ENCODE measurements at places on chromosomes 3 and 15.

DNA sequence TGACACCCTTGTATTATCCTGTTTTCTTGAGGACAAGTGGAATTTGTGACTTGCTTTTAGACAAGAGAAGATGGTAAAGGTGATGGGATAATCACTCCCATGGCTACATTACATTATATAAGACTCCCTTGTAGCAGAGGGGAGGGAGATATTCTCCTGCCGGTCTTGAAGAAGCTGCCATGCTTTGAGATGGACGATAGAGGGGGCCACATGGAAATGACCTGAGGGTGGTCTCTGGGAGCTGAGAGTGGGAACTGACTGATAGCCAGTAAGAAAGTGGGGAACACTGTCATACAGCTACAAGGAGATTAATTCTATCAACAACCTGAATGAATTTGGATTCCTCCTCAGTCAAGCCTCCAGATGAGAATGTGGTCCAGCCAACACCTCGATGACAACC is 540.1 kb downstream of the NTRK3 start:
- DNase-seq = no peak

DNA sequence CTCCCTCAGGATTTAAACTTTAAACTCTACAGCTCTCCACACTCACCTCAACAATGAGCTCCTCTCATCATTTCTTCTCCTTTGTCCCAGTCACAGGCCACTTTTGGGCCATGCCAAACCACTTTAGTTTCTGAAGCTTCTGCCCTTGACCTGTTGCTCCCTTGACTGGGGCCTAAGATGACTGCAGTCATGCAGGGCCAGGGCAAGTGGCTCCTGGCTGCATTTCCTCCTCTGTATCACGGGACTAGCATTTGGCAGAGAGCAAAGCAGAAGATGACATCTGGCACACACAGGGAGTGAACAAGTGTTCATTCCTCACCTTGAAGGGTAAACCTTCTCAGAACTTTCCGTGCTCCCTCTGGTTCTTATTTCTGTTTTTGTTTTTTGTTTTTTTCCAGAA is 136.9 kb downstream of the PDE8A start:
- DNase-seq = no peak

DNA sequence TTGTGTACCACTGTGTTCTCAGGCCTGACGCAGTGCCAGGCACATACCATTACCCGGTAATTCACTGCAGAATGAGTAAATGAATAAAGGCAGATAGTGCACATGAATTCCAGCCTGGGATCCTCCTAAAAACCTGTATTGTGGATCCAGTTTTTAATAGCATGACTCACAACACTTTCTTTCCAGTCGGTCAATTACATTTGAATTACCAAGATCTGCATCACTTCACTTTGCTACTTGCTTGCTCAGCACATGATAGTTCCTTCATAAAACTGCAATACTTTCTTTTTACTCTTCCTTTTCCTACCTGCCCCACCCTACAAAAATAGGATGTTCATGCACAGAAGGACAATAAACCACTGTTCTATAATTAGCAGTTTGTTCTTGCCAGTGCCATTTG is 553.8 kb downstream of the MAGI1 start:
- no peak for DNase-seq

- no peak for DNase-seq
These were observed 2.5 kb downstream of the ARL6IP5 start for GRCh38 chr3:69087030-69087791.

DNA sequence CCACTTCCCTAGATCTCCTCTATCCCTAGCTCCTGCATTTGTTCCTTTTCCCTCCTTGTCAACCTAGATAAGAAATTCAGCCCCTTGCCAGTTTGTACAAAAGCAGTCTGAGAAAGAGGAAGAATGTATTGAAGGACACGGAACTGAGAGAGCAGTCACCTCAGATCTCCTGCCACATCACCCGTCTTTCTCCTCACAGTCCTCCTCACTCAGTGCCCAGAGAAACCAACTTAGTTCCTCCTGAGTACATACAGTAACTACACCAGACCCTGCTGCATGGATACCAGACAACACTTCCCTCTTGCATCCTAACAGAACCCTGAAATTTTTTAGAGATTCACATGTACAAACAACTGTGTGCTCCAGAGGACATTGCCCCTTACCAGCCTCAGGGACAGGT is 563.6 kb upstream of the ADAMTS9 start:
- no peak for DNase-seq

- DNase-seq = no peak
These were observed 133.4 kb downstream of the TPRA1 start for GRCh38 chr3:127457094-127457475.

DNA sequence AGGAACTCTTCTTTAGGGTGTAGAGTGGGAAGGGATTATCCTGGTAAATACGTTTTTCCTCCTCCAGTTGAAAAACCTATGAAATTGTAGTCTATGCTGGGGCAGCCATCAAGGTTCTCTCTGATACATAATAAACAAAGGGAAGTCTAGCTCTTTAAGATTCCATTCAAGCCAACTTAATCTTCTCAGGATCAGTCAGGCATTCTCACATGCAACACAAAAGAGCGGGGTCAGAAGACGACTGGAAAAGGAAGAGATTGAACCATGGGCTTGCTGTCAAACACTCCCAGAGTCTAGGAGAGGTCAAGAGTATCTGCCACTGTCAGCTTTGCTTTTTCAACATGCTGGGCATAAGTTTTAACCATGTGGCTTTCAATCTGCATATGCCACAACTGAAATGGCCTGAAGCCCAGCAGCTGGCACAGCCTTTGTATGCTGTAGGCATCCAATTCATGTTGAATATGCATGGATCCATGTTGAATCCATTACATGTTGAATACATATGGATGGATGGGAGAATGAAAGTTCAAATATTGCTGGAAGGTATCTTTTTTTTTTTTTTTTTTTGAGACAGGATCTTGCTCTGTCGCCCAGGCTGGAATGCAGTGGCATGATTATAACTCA is 8.5 kb downstream of the TRAT1 start:
- no peak for DNase-seq

- no peak for DNase-seq
These were observed 1288.4 kb upstream of the CADM2 start for GRCh38 chr3:83670416-83670815.

GRCh38 chr3:16885593-16886302 is 993 bp downstream of the PLCL2 start:
- no peak for DNase-seq

- no peak for DNase-seq
These were observed 185.6 kb downstream of the RBMS3 start for GRCh38 chr3:29466442-29466841.

DNA sequence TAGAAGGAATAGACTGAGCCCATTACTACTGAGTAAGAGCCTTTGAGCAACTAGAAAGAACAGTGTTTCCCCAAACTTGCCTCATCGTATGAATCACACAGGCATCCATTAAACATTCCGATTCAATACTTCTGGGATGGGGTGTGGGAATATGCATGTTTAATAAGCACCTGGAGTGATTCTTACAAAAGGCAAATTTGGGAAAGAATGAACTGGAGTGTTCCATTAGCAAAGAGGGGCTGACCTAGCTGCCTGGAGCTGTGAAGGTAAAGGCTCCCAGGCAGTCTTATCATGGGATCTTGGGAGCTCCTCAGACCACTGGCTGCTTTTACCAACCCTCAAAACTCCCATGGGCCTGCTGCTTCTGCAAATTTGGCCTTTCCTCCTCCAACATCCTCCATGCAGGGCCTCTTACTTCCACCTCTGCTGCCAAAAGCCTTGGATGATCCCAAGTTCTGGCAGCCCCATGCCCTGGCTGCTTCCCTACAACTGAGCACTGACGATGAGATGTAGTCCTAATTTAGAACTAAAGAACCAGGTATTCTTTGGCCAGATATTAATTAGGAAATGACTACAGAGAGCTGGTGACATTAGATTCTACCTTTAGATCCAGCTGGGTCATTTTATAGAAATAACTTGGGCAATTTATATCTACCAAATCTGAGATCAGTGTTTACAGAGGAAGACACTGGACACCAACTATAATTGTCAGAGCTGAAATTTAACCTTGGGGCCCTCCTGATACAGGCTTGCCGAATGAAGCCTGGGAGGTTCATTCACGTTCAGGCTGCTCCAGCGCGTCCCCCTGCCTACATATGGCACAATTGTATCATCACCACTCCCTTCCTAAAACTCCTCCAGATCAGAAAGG is 11.2 kb upstream of the HOMER2 start:
- no peak for DNase-seq

GRCh38 chr15:31332020-31332680 is 5.5 kb downstream of the KLF13 start:
- no peak for DNase-seq

- DNase-seq = no peak
These were observed 801.7 kb downstream of the NTRK3 start for GRCh38 chr15:87454860-87455259.

DNA sequence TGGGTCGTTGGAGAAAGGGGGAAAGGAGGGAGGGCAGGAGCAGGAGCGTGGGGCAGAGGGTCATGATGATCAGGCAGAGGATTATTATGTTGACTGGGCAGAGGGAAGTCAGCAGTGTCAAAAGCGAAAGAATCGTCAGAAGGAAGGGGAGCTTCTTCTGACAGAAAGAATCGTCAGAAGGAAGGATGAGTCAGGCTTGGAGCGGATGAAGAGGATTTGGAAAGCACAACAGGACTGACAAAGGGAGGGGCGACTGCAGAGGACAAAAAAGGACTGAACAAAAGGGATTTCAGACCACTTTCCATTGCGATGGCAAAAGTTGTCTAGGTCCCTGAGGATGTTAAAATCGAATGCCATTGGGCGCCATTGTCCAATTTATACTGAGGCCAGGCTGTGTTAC is 1053.5 kb downstream of the SI start:
- DNase-seq = no peak

- DNase-seq = no peak
These were observed 85.3 kb downstream of the TRAK1 start for GRCh38 chr3:42176242-42177034.

DNA sequence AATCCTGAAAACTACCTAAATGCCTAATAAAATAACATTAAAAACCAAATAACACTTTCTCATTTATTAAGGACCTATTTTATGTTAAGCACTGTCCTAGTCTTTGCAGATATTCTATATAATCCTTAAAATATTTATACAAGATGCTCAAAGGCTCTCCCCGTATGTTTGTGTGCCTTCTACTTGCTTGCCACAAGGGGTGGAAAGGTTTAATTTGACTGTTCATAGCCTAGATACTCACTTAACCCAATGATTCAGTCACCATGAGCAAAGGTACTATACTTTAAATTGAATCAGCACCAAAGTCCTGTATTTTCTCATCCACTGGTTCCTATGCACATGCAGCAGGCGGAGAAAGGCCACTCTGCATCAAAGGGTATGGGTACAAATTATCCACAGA is 32.0 kb downstream of the LSAMP start:
- DNase-seq = no peak

DNA sequence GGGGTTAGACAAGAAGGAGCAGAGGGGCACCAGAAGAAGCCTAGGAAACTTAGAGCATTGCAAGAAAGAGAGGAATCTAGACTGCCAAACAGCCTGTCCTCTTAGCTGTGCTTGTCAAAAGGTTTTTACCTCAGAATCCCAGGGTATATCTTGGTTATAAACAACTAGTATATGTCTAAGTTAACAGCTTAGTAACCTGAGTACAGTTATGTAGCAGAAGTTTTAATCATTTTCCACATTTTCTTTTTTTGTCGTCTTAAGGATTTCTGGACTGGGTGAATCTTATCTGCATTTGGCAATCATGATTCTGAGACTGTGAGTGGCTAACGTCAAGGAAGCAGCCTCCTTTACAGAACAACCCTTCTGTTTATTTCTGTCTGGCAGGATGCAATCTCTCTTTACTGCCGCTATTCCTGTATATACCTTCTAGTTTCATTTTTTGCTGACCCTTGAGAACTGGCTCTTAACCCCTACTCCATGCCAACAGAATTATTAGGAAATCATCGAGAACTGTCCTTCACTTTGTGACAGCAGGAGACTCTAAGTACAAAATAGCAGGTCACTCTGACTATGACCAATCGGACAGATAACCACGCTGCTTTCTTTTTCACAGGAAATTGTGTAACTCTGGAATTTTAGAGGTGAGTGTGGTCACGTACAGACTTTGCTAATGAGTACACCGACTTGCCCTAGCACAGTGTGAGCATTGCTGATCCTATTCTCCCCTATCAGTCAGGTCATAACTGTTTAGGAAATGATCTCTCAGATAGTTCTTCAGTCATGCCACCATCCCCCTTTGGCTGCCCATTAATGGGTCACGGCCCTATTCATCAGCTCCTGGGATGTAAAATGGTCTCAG is 3.3 kb upstream of the CP start:
- DNase-seq = no peak

DNA sequence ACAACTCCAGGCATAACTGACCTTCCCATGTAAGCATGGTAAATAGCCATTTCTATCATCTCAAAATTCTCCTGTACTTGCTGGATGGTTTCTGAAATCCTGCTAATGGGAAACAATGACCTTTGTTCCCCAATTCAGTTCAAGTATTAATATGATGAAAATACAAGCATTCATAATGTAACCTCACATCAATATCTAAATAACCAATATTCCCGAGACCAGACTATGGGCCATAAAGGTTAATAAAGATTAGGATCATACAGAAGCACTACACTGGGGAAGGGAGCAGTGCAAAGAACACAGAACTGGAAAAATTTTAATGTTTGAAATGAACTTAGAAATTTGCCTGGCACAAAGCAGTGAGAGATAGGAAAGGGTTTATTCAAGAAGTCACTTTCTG is 151.3 kb upstream of the SETMAR start:
- no peak for DNase-seq

DNA sequence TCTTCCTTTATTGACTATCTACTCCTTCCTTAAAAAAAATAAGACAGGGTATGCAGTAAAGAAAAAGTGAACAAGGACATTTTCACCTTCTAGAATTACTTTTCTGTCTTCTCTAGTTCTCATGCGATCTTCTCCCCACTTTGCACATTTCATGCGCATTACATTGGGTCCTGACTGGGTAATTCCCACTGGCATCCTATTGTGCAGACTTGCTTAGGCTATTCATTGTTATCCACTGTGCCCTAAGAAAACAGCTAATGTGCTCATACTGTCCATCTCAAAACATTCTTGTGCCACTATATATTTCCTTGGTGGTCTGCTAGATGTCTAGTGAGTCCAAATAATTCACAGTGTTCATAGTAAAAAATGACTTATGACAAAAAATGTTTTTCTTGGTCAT is 447.4 kb upstream of the ROBO1 start:
- DNase-seq = no peak

- DNase-seq = no peak
These were observed 92.2 kb downstream of the MBNL1 start for GRCh38 chr3:152360966-152361365.

- no peak for DNase-seq
These were observed 12.2 kb upstream of the IDH2 start for GRCh38 chr15:90114451-90114901.

DNA sequence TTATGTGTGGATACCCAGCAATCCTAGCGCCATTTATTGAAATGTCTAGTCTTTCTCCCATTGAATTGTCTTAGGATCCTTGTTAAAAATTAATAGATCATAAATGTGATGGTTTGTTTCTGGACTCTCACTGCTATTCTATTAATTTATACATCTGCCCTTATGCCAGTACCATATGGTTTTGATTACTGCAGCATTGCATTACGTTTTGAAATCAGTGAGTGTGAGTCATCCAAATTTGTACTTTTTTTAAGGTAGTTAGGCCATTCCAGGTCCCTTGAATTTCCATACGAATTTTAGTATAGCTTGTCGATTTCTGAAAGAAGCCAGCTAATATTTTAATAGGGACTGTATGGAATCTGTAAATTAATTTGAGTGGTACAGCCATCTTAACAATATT is 648.6 kb upstream of the ZNF385D start:
- DNase-seq = no peak
